ENCODE measurements at places on chromosomes 11 and 22. TPM values are rescaled to one million over a fixed set of nuclear protein-coding genes. Genes with fewer than 3 reads are reported as not detected.

The DYNC2H1 gene
- 5.3 TPM for total RNA-seq

The NLRP6 gene
- not detected for total RNA-seq

The STX3 gene
- total RNA-seq = 28.3 TPM

The APOL5 gene
- total RNA-seq = not detected

The ENDOD1 gene
- total RNA-seq = 16.0 TPM

The OR8A1 gene
- not detected for total RNA-seq

The GGT5 gene
- 4.6 TPM for total RNA-seq

The CHST1 gene
- total RNA-seq = 1.9 TPM

The TRPC6 gene
- total RNA-seq = 0.96 TPM

The HBG2 gene
- not detected for total RNA-seq

The ZNF280B gene
- 1.4 TPM for total RNA-seq

The USP47 gene
- 24.1 TPM for total RNA-seq

The CENATAC gene
- 10.6 TPM for total RNA-seq

The TPP1 gene
- total RNA-seq = 40.1 TPM

The GPHA2 gene
- not detected for total RNA-seq

The OVOL1 gene
- not detected for total RNA-seq

The CRYBB2 gene
- not detected for total RNA-seq

The CATSPER1 gene
- total RNA-seq = 1.7 TPM

The PIWIL4 gene
- 0.40 TPM for total RNA-seq

The OTUB1 gene
- total RNA-seq = 127 TPM

The MMP12 gene
- not detected for total RNA-seq

The GP1BB gene
- total RNA-seq = 1.5 TPM

The APOA5 gene
- total RNA-seq = not detected

The TP53I11 gene
- total RNA-seq = 44.7 TPM

The TMEM191C gene
- 1.4 TPM for total RNA-seq

The KIF18A gene
- 12.9 TPM for total RNA-seq

The MIAT gene
- total RNA-seq = 0.27 TPM

The GLYAT gene
- total RNA-seq = not detected

The MYEOV gene
- 124 TPM for total RNA-seq

The ZC3H12C gene
- 6.6 TPM for total RNA-seq

The MS4A8 gene
- total RNA-seq = not detected

The VPREB1 gene
- total RNA-seq = not detected

The SCGB1A1 gene
- total RNA-seq = not detected

The ANGPTL5 gene
- total RNA-seq = 0.10 TPM

The SCUBE2 gene
- 0.41 TPM for total RNA-seq

The MMP8 gene
- total RNA-seq = not detected

The CCDC89 gene
- not detected for total RNA-seq

The MRGPRF gene
- total RNA-seq = 0.12 TPM

The SCN3B gene
- total RNA-seq = 0.25 TPM

The B4GALNT4 gene
- 15.4 TPM for total RNA-seq

The RAB36 gene
- 8.4 TPM for total RNA-seq

The TSPAN18 gene
- total RNA-seq = 2.3 TPM

The OR6T1 gene
- not detected for total RNA-seq

The GAL3ST1 gene
- 11.1 TPM for total RNA-seq

The MRPL17 gene
- 86.2 TPM for total RNA-seq

The ACRV1 gene
- total RNA-seq = not detected

The XRCC6 gene
- 333 TPM for total RNA-seq

The SPDYC gene
- total RNA-seq = not detected

The PDE2A gene
- total RNA-seq = 2.3 TPM

The ACTN3 gene
- total RNA-seq = not detected

The SPON1 gene
- not detected for total RNA-seq

The OR51A7 gene
- total RNA-seq = not detected

The TOB2 gene
- total RNA-seq = 25.3 TPM

The MPEG1 gene
- not detected for total RNA-seq

The KLHL35 gene
- total RNA-seq = 0.63 TPM

The SLC25A22 gene
- total RNA-seq = 32.3 TPM

The APOL1 gene
- 18.1 TPM for total RNA-seq

The EFEMP2 gene
- total RNA-seq = 0.52 TPM

The PARVA gene
- total RNA-seq = 24.8 TPM
